HCT116 (cell line): ENCODE measurements at places on chromosomes 16 and 17. TPM values are rescaled to one million over a fixed set of nuclear protein-coding genes. Genes with fewer than 3 reads are reported as not detected.

- H3K4me1 ChIP-seq, result no peaks in the 10 kb centered on the region
- H3K27me3 ChIP-seq, result no peaks in the 10 kb centered on the region
- no peak overlapping the region for H3K27ac ChIP-seq
Measured at GRCh38 chr16:58842156-58842555, 108.0 kb upstream of the GOT2 start.

The MILR1 gene
- 3.8 TPM for total RNA-seq

The PRSS8 gene
- total RNA-seq, result 42.6 TPM

- H3K36me3 ChIP-seq, result no peaks in the 10 kb centered on the region
- no peaks in the 10 kb centered on the region for H3K4me1 ChIP-seq
- no peak overlapping the region for H3K4me3 ChIP-seq
- H3K27me3 ChIP-seq, result no peaks in the 10 kb centered on the region
- no peak for DNase-seq
Measured at GRCh38 chr17:58870747-58871146, 115.1 kb downstream of the PPM1E start.

- H3K36me3 ChIP-seq, result no peaks in the 10 kb centered on the region
- no peak overlapping the region for H3K27ac ChIP-seq
- no peak overlapping the region for H3K4me3 ChIP-seq
- H3K4me1 ChIP-seq, result no peaks in the 10 kb centered on the region
- DNase-seq, result no peak
Measured at GRCh38 chr16:66052745-66053144, 313.7 kb upstream of the CDH5 start.

The CORO7 gene
- total RNA-seq, result 21.3 TPM

- peaks cover 7% of the 10 kb centered on the region; the same call in 1 of the 2 replicates for H3K4me1 ChIP-seq
- peak overlapping the region; percentile 84 for H3K4me3 ChIP-seq
- H3K36me3 ChIP-seq, result peaks cover 13% of the 10 kb centered on the region
Measured at GRCh38 chr16:71627731-71628181, 1.8 kb downstream of the MARVELD3 start.

DNA sequence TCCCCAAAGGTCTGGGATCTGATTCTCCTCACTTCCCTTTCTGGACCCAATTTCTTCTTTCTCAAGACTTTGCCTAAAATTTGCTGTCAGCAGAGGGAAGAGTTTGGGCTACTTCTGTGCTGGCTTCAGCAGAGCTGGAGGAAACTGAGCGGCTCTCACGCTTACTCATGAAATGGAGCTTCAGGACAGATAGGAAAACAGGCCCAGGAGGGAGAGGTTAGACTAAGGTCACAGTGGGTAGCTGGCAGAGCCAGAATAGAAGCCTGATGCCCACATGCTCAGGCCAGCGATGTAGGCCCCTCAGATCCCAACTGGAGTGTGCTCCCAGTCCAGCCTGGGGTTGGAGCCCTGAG, 593 bp downstream of the SLC38A7 start:
- no peaks in the 10 kb centered on the region; the same call in 1 of the 2 replicates for H3K4me1 ChIP-seq
- peak overlapping the region; percentile 39; the same call in 1 of the 2 replicates for H3K27ac ChIP-seq
- H3K36me3 ChIP-seq, result no peaks in the 10 kb centered on the region
- H3K4me3 ChIP-seq, result peak overlapping the region; percentile 96
- no peaks in the 10 kb centered on the region for H3K27me3 ChIP-seq

DNA sequence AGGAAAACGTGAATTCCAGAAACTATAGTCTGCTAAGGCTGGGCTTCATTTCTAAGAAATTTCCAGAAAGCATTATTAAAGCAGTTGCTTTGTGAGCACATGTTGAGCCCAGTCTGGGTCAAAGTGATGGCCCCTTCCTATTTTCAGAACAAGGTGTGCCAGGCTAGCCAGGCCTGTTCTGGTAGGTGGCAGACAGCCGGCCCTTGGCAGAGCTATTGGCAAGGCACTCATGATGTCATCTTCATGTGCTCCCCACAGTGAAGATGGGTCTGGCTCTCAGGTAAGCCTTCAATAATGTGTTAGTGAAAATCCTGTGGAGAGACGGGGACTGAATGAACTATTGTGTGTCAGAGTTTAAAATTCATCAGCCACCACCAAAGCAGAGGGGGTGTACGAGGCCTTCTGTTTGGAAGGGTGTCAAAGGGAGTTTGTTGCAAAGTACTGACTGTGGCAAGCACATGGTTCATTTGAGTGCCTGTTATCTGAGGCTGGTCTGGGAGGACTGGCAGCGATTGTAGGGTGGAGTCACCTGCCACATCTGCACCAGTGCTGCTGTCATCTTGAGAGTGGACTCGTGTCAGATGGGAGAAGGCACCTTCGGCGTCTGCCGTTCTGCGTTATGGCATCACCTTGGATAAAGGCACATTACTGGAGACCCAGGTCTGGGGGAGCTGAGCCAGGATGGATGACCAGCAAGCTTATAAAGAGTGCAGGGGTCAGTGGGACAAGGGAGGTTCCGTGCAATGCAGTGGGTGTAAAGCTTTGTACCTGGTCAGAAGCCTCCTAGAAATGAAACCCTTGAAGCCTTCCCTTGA, 43.4 kb downstream of the KSR1 start:
- no peaks in the 10 kb centered on the region for H3K27me3 ChIP-seq
- H3K4me3 ChIP-seq, result no peak overlapping the region
- no peaks in the 10 kb centered on the region for H3K36me3 ChIP-seq
- DNase-seq, result no peak
- H3K27ac ChIP-seq, result no peak overlapping the region

The KRTAP2-1 gene
- not detected for total RNA-seq

GRCh38 chr17:68394608-68395331, 62.5 kb downstream of the WIPI1 start:
- DNase-seq, result no peak
- no peaks in the 10 kb centered on the region for H3K36me3 ChIP-seq
- H3K27me3 ChIP-seq, result no peaks in the 10 kb centered on the region

DNA sequence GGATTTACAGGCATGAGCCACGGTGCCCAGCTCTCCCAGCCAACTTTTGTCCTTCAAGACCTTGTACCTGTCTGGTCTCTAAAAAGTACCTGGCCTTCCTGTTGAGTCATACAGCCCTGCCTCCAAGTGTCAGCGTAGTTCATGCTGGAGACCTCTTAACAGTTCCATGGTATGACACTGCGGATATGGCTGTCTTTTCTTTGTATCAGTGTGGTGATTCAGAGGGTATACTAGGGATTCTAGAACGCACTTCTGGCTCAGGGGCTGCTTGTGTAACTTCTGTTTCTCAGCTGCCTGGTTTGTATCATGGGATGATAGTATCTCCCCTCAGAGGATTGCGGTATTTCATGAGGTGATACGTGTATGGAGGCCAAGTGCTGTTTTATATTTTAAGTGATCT, 2.0 kb upstream of the TMEM11 start:
- 0 out of 2 replicates have a peak overlapping the region, but pooled peaks have one; percentile 22 for H3K27ac ChIP-seq
- H3K4me3 ChIP-seq, result peak overlapping the region; percentile 98
- H3K27me3 ChIP-seq, result no peaks in the 10 kb centered on the region
- DNase-seq, result no peak

DNA sequence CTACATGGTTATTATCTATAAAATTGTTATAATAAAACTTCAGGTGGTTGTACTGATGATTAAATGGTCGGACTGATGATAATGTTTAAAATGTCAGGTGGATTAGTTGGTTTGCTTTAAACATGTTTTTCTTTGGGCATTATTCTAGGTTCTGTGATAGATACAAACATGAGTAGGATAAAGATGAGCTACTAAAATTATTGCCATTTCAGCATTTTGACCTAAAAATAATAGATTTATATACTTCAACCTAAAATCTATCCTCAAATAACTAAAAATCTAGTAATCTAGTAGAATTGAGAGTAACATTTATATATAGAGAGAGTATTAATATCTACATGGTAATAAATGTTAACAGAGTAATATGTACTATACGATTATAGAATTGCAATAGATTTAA, 241.7 kb upstream of the CDH8 start:
- H3K27me3 ChIP-seq, result no peaks in the 10 kb centered on the region
- H3K36me3 ChIP-seq, result no peaks in the 10 kb centered on the region
- no peak overlapping the region for H3K27ac ChIP-seq
- H3K4me1 ChIP-seq, result no peaks in the 10 kb centered on the region

GRCh38 chr16:3882531-3882930, 2.0 kb upstream of the CREBBP start:
- no peaks in the 10 kb centered on the region for H3K27me3 ChIP-seq
- no peak overlapping the region for H3K4me3 ChIP-seq
- peaks cover 4% of the 10 kb centered on the region; the same call in 1 of the 2 replicates for H3K36me3 ChIP-seq
- no peak overlapping the region for H3K27ac ChIP-seq

GRCh38 chr17:33948309-33948708, 306.8 kb upstream of the CCL2 start:
- no peaks in the 10 kb centered on the region for H3K27me3 ChIP-seq
- no peaks in the 10 kb centered on the region for H3K36me3 ChIP-seq
- H3K4me1 ChIP-seq, result no peaks in the 10 kb centered on the region
- DNase-seq, result no peak
- H3K27ac ChIP-seq, result no peak overlapping the region
